ENCODE measurements at places on chromosomes 2 and 18.

GRCh38 chr2:85777441-85777861 is 23.7 kb downstream of the ATOH8 start:
- DNase-seq = no peak

GRCh38 chr2:43905871-43906270 is 67.1 kb downstream of the ABCG8 start:
- no peak for DNase-seq

DNA sequence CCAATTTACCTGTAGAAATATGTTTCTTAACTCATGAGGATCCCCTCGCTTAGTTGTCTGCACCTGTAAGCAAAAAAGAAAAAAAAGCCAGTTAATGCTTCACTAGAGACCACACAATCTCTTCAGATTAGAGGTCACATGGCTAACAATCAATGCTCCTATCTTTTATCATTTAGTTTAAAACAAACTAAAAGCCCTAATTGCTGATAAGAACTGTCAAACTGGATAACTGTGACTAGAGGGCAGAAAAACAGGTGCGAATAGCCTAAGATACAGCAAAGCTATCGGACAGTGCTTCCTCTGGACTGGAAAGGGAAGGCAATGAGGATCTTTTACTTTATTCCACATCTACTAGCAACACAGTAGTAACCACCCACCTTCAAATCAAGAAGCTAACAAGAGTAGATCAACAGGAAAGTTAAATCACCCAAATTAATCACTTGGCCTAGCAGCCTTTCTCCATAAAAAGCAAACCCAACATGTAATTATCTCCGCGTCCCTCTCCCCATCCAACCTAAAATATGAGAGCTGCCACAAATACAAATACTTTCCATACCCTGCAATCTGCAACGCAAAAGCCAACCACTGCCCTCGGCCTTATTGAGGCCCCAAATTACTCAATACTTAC is 734 bp downstream of the SLC25A12 start:
- no peak for DNase-seq

DNA sequence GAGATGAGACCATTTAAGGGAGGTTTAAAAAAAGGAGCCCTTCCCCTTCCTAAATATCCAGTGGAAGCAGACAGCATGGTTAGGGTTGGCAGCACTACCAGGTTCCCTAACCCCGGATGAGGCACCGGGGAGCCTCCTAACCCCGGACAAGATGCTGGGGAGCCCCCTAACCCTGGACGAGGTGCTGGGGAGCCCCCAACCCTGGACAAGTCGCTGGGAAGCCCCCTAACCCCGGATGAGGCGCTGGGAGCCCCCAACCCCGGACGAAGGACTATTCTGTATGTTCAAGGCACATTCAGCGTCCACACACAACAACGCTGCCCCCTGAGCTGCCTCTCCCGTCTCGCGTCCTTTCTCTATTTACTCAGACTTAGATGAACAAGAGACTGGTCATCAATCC is 51.9 kb downstream of the ANKMY1 start:
- DNase-seq = no peak

GRCh38 chr2:32947484-32948143 is 861 bp downstream of the LTBP1 start:
- no peak for DNase-seq

DNA sequence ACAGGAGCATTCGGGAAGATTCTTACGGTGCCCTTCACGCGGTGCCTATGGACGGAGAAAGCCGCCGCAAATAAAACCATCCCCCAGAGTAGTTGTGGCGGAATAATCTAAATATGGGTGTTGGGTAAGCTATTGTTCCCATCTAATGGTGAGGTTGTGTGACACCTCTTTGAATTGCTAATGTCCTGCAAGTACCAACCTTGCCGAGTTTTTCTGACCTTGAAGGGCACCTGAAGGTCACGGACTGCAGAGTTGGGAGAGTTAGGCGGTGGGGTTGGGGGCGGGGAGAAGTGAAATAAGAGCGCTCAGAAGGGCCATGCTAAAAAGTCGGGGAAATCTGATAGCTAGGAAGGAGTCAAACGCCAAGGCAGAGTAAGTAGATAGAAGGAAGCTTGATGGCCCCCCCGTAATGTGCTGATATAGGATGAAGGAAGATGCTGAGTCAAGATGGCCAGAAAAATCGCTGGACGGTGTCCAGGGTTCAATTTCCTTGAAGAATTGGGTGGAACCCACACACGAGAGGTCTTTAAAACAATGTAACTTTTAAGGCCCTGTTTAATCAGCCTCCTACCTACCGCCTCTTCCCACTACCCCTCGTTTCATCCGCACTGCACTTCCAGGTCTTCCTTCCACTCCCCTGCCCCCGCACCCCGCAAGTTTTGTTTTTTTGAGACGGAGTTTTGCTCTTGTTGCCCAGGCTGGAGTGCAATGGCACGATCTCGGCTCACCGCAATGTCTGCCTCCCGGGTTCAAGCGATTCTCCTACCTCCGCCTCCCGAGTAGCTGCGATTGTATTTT is 600 bp downstream of the KATNAL2 start:
- DNase-seq = no peak

- DNase-seq = no peak
Observed at GRCh38 chr2:159916511-159916910, 118.5 kb upstream of the CD302 start.

GRCh38 chr2:199979832-199980628 is 24.6 kb downstream of the MAIP1 start:
- peak; percentile 84 for DNase-seq

DNA sequence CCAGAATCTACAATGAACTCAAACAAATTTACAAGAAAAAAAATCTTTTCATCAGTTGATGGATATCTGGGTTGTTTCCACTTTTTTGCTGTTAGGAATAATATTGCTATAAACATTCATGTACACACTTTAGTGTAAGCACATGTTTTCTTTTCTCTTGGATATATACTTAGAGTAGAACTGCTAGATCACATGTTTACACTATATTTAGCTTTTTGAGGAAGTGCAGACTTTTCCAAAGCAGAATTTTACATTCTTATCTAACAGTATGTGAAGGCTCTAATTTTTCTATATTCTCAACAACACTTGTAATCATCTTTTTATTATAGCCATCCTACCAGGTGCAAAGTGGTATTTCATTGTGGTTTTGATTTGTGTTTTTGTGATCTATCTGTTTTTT is 103.6 kb upstream of the RMP24 start:
- no peak for DNase-seq

- no peak for DNase-seq
Observed at GRCh38 chr2:222481941-222482340, 57.6 kb downstream of the SGPP2 start.

DNA sequence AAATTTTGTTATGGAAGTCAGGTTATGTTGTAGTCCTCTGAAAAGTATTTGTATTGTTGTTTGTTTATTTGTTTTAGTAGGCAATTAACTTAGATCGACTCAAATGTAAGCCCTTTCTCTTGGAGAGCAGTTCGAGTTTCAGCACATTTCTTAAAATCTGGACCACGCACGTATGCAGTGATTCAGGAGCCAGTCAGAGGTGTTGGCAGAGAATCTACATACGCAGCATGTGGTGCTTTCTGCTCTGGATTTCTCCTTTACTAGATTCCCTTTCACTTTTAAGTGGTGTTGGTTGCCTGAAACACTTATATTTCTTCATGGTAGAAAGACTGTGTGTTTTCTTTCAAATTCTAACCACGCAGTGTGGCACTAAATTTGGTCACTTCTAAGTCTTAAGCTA is 773.9 kb upstream of the LRATD1 start:
- no peak for DNase-seq

DNA sequence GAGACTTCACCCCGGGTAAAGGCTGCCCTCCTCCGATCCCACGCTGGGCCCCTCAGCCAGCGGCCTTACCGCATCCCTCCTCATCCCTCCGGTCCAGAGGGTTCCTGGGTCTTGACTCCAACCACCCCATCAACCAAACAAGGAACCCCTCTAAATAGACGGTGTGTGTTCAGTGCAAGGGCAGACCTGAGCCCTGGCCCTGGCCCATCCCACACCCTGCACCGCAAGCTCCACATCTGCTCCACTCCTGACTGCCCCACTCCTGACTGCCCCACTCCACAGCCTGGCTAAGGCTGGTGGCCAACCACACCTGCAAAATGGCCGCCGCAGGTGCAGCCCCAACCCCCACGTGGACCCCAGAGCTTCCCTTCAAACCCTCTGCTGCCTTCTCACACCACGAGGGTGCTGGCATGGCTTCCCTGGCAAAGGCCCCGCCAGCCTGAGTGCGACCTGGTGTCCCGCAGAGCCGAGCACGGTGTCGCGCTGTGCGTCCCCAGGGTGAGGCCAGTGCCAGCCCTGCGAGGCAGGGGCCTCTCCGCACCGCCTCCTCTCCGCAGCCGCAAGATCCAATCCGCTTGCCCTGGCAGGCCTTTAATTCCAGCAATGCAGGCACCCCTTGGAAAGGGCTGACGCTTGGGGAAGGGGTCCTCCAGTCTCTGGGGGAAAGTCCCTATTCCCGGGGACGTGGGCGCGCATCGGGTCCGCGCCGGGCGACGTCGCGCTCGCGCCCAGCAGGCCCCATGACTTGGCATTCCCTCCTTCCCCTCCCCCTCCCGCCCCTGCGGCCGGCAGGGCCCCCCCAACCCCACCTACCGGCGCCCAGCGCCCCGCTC is 1.5 kb downstream of the KIF1A start:
- DNase-seq = no peak

- no peak for DNase-seq
Observed at GRCh38 chr2:177573120-177573519, 180.5 kb downstream of the AGPS start.

DNA sequence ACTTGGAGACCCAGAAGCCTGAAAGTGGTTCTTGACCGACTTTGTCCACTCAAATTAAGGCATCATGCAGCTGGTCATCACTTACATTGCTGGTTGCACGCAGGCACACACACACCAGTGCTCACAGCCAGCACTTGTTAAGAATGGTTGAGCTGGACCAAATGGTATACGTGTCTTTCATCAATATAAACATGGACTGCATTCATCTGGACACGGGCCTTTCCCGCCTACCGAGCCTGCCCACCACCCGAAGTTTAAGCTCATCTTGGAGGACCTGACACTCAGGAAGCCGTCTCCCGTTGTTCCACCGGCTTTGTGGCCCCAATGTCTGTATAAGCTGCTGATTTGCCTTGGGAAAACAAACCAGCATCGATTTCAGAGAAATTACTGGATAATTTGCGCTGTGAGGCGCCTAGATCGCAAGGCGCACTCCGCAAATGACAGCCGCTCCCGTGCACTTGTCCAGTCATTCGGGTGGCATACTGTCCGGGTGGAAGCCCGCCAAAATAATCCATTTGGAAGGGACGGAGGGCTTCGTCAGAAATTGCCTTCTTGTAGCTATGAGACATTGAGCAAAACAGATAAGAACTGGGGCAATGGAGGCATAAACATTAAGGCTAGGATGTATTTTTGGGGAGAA is 40.1 kb upstream of the AKAIN1 start:
- peak; percentile 7 for DNase-seq

DNA sequence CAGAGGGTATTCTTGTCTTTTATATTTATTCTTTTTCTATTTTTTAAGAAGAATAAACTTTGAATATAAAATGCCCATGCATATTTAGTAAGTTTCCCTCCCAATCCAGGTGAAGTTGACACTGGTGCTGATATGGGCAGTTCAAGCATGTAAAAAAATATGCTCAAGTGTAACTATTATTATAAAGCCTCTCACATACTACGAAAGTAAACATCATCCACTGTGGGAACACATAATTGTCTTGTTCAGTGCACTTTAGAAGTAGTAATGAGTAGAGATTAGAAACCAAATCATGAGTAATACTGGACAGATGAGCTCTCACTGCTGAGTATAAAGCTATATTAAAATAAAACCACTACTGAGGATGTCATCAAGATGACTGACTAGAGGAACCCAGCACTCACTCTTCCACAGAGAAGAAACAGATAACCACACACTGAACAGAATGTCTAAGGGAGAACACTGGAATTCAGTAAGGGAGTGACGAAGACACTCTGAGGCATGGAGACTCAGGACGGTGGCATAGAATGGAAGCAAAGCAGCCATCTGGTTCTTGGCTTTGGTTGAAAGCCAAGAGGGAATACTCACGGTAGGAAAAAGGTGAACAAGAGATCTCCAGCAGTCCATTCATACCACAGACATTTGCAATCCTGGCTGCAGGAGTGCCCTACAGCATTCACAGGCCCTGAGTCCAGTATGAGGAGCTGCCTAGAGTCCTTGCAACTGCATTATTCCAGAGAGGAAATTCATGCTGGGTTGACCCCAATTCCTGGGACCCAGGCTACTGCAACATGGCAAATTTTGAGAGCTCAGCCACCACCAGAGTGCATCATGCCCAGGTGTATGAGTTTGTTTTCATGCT is 9.5 kb upstream of the FAM110C start:
- DNase-seq = no peak

GRCh38 chr2:143684551-143685320 is 555.5 kb downstream of the ARHGAP15 start:
- DNase-seq = no peak

DNA sequence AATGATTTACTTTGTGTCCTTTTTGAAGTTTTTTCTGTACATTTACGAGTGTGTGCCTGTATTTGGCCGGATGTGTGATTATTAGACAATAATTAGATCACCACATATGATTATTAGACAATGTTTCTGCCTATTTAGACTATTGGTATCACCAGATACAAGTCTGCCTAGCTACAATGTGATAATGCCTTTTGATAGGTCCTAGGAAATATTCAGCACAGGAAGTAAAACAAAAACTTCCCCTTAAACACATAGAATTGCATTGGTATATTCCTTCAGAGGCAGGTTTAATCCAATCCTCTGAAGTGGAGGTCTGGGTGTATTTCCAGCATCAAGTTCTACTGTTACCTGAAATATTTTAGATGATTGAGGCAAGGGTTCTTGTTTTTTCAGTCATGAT is 275.1 kb downstream of the TGIF1 start:
- DNase-seq = no peak

All from activated T-cell treated with anti-CD3 and anti-CD28 coated beads, Interleukin-2, amount 50 U/mL, for 4 hours (primary cell).